ENCODE measurements at places on chromosomes 2 and 18.

DNA sequence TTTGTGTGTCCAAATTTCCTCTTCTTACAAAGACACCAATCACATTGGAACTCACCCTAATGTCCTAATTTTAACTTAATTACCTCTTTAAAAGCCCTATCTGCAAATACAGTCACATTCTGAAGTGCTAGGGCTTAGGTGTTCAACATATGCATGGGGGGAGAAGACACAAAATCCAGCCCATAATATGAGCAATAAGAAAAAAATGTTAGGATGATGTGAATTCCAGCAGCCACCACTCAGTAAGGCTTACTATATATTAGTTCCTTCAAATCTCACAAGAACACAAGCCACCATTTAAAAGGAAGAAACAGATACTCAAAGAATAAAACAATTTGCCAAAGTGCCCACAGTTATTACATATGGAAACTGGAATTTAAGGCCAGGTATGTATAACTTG lies 285.7 kb downstream of the EPHA4 start:
- DNase-seq = no peak

GRCh38 chr18:23822590-23823385 lies 133.5 kb downstream of the LAMA3 start:
- DNase-seq = no peak

- DNase-seq = no peak
Observed at GRCh38 chr2:220276741-220277444, 649.5 kb downstream of the SLC4A3 start.

DNA sequence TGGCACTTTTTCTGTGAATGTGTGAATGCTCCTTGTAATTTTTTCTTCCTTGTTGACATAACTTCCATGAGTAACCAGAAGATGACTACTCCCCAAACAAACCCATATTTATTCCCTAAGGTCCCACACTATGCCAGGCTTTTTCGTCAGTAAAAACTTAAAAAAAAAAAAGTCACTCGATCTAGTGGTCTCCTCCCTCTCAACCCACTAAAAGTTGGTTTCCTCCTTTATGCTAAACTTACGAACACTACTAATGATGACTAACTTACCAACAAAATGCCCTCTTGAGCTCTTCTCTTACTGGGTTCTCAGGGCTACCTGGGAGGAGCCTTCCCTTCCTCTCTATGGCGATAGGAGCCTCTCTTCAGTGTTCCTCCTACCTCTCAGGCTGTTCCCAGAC lies 18.2 kb downstream of the ACVR1 start:
- DNase-seq = no peak

DNA sequence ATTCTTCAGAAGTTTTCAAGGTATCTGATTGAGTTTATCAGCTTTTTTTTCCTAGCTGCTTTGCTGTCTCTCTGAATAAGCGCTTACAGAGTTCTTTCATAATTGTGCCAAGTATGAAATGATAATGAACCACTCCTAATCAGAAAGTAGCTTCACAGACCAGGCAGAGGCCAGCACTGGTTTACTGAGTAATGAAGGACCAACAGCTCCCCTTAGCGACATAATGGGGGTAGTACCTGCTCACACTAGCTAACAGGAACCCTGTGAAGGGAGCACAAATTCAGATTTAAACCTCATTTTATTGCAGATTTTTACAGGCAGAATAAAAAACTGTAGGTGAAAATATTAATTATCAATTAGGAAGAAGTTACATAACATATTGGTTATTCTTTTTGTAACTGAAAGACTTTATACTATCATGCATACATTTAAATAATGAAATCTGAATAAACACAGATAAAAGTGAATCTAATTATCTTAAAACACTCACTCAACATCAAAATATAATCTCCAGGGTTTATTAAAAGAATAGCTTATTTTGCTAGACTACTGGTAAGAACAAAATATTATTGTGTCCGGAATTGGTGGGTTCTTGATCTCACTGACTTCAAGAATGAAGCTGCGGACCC lies 53.7 kb upstream of the LRRC30 start:
- DNase-seq = no peak

DNA sequence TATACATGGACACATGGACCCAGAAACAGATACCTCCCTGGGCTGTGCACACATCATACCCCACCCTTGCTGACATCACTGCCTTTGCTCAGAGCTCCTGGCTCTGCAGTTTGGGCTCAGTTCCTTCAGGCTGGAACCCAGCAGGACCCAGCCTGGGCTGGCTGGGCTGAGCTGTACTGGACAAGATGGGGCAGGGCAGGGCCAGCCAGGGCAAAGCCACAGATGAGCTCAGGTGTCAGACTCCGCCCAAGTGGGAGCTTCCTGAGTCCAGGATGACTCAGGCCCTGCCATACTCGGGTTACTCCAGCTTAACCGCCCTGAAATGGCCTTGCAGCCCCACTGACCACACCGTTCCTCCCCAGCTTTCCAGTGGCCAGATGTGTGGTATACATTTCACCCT lies 284.9 kb downstream of the OSR1 start:
- no peak for DNase-seq
